GM18507 (cell line): ENCODE measurements at places on chromosomes 16 and 17.

GRCh38 chr17:77729587-77729986 lies 228.9 kb upstream of the TNRC6C start:
- DNase-seq, result no peak

GRCh38 chr16:30010844-30011713 lies at the start of gene DOC2A:
TSS of gene DOC2A (minus strand) at chr16:30011027. CDS start at chr16:30010222, 805 bp downstream.
- no peak for DNase-seq

DNA sequence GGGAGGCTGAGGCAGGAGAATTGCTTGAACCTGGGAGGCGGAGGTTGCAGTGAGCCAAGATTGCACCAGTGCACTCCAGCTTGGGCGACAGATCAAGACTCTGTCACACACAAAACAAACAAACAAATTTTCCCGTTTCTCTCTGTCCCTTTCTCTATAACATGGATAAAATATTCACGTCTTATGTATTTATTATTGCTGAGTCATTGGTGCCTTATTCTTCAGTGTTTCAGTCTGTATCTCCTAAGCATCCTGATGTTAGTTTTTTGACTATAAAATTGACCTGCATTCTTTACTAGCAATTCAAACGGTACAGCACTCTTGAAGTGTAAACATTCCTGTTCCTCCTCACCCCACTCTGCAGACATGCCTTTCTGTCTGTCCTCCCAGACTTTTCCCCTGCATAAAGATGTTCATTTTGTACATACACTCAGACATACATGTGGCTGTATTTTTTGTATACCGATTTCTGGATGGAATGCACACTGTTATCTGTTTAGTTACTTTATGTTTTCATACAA lies 16.4 kb downstream of the DHODH start:
- DNase-seq, result no peak

GRCh38 chr17:29667969-29668368 lies 45.3 kb upstream of the CORO6 start:
- DNase-seq, result no peak

- DNase-seq, result no peak
Measured at GRCh38 chr17:75325348-75325747, 36.1 kb upstream of the SLC25A19 start.

DNA sequence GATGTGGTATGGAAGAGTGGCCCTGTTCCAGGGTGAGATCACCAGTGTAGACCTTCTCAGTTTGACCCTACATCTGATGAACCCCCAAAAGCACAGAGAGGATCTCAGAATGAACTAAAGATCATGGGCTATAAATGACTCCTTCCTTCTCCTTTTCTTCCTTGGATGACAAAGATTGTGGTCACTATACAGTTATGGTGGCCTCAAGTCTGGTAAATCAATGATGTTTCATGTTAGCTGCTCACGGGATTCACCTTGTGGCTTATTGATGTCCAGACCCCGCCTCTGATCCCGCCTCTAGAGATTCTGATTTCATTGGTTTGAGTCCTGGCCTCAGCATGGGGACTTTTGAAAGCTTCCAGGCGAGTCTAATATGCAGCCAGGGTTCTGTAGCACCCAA lies 112.2 kb downstream of the PITPNC1 start:
- no peak for DNase-seq

- DNase-seq, result peak; percentile 53
Measured at GRCh38 chr17:50283246-50283645, 9.0 kb downstream of the TMEM92 start.

DNA sequence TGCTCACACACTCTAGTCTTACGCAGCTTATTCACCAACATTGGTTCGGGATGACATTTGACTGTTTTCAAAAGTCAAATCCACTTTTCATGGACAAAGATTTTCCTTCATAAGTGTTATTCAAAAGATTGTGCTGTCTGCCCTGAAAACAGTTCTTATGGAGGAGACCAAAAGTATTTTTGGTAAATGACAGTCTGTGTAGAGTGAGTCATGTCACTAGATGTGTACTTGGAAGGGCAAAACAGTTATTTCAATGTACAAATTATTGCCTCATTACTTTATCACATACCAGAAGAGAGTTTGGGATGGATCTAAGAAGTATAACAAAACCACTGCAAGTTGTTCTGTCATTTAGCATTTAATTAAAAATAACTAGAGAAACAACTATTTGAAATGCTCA lies 265.6 kb downstream of the CDH13 start:
- no peak for DNase-seq

- DNase-seq, result no peak
Measured at GRCh38 chr16:30761427-30761927, 385 bp downstream of the CFAP119 start.

DNA sequence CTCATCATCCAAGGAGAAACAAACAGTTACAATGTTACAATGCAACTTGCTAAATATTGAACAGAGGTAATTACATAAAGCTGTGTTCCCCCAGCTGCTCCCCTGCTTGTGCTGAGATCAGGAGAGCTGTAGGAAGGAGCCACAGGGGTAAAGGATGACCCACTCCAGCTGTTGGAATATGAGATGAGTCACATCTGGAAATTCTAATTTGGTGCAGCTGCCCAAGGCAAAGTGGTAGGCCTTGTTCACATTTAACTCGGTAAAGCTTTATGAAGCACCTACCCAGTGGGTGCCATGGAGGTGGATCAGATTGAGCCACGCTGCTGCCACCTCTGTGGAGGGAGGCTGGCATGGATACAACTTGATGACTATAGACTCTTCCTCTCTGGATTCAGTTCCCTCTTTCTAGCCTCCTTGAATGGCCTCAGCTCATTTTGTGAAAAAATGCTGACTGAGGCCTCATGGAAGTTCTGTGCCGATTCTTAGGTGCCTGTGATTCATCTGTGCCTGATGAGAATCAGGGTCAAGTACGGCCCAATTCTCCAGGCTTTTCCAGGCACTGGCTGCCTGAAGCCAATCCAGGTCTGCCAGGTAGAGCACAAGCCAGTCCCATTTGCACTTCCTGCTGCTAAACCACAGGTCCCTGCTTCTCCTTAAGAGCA lies 7.4 kb downstream of the ZNF689 start:
- DNase-seq, result no peak
